GM13977 (cell line): ENCODE measurements at places on chromosomes 5 and 9.
A peak's percentile ranks its signal among the peaks of the same experiment; 100 is the strongest.

GRCh38 chr9:84368601-84369000 lies 28.0 kb upstream of the SLC28A3 start:
- DNase-seq, result no peak

DNA sequence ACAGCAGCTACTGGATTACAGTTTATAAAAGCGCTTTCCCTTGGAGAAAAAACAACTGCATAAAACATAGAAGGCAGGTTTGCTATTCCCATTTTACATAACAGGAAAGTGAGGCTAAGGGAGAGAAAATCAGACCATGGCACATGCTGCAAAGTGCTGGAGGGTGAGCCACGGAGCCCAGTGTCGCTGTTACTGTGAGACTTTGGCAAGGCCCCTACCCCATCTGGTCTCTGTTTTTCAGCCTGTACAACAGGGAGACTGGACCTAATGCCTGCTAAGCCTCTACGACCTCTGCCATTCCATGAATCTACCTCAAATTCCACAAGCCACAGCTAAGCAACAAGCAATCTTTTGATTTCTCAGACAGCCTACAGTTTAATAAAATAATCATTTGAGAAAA lies 139.2 kb downstream of the GABBR2 start:
- no peak for DNase-seq

DNA sequence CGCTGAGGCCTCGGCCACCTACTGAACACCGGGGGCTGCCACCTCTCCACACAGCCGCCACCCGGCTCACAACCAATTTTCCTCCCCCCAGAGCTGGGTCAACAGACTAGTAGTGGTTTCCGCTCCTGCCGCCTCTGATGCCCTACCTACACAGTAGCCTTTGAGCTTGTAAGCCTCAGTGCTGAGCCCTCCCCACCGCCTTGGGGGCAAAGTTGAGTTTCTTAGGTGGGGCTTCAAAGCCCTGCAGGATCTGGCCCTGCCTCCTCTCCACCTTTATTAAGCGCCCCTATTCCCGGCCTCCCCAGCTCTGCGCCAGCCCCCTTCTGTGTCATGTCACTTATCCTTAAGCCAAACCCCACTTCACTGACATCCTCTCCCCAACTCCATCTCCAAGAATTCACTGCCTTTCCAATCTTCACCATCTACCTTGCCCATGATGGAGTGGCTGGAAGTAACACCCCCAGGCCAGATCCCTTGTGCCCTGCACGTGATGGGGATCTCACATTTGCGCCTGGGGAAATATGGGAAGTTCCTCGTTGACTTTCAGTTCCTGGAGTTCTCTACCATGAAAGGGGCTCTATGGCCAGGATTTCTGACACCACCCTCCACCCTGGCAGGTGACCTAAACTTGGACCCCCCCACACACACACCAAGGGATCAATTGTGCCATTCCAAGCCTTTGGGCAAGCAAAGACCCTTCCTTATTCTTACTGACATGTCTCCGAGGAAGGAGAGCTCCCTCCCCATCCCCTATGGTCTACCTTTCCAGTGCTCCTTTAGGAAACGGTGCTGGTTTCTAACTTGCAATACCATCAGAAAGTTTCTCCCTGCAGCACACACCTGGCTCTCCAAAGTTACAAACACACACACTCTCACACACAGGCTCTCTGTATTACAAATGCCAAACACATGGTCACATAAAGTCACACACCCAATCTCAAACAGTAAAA lies 2.7 kb upstream of the CNTFR start:
- DNase-seq, result no peak

DNA sequence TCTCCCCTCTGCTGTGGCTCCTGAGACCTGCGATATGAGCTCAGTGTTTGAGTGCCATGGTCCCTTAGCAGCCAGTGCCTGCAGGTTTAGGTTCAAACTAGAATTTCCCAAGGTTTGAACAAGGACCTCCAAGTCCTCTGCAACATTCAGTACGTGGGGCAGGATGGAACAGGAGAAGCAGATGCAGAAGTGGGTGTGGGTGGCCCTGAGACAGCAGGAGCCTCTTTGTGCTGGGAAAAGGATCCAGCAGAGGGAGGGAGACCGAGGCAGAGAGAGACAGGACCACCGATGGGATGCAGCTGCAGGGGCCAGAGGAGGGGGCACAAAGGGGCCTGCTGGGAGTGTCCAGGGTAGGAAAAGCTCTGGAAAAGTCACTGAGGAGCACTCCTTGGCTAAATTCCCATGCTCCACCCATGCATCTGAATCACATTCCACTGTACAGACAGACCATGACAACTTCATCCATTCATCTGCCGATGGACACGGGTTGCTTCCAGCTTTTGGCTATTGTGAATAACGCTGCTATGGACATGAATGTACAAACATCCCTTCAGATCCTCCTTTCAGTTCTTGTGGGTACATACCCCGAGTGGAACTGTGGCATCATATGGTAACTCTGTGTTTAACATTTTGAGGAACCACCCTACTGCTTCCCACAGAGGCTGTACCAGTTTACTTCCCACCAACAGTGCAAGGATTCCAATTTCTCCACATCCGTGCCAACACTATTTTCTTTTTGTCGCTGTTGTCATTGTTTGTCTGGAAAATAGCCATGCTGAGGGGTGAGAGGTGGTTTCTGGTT lies 26.7 kb upstream of the SUSD3 start:
- no peak for DNase-seq

- peak; percentile 36 for DNase-seq
These were observed 13.4 kb downstream of the OXCT1 start for GRCh38 chr5:41856644-41857491.

GRCh38 chr5:92543201-92543600 lies 1037.8 kb downstream of the NR2F1-AS1 start:
- DNase-seq, result no peak

DNA sequence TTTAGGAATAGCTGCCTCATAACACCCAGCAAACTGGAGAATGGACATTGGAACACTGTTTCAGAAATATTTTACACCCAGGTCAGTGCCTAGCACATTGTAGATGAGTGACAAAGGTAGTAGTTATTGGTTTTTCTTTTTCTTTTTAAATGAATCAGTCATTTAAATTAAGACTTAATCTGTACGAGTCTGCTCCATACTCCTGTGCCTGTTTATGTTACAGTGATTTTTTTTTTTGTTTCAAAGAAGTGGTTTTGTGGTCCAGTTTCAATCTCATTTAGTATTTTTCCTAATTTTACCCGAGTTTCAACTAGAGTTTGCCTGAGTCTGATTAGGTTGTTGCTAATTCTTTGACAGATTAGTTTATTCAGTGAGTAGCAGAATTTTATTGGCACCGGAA lies 16.2 kb downstream of the LMNB1 start:
- no peak for DNase-seq

DNA sequence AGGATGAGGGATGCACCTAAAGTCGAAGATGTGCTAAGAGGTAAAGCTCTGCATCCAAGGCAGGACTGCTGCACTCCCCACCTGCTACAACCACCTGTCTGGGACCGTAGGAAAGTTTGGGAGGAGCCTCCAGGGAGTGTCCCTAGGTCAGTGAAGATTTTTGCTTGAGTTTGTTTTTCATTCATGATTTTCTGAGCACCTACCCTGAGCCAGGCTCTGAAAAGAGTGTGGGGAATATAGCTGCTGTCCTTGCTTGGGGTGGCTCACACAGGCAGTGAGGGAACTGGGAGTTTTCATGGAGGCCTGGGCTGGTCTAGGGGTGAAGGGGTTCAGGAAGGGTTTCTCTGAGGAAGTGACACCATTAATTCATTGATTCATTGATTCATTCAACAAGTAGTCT lies 48.9 kb downstream of the SAR1B start:
- no peak for DNase-seq

- DNase-seq, result no peak
These were observed 27.9 kb downstream of the CD274 start for GRCh38 chr9:5478206-5478605.

DNA sequence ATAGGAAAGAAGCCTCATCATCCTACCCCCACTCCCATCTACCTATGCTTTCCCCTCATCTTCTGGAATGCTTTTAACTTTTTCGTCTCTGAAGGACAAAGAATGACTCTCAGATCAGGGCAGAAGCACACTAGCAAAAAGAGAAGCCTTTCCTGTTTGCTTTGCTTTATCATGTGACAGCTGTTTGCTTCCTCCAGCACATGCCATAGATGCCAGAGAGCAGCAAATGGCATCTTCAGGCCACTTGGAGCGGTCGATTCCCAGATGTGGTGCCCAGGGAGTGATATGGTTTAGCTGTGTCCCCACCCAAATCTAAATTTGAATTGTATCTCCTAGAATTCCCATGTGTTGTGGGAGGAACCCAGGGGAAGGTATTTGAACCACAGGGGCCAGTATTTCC lies 294.8 kb downstream of the GADD45G start:
- DNase-seq, result no peak

DNA sequence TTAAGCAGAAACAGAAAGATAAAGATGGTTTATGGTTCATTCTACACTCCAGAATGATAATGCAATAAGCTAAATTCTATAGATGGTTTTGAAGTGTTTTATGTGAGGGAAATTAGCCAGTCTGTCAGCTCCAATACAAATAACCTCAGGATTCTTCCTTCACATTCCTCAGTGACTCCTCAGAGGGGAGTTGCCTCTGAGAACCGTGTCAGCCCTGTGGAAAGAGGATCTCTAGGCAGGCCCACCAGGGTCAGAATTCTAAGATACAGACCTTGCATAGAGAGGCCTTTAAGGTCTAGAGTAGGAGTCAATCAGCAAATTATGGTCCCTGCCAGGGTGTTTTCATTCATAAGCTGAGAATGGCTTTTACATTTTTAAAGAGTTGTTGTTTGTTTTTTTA lies 26.6 kb downstream of the RUSC2 start:
- no peak for DNase-seq

- DNase-seq, result no peak
These were observed 1823.9 kb upstream of the CDH9 start for GRCh38 chr5:28862137-28862859.

DNA sequence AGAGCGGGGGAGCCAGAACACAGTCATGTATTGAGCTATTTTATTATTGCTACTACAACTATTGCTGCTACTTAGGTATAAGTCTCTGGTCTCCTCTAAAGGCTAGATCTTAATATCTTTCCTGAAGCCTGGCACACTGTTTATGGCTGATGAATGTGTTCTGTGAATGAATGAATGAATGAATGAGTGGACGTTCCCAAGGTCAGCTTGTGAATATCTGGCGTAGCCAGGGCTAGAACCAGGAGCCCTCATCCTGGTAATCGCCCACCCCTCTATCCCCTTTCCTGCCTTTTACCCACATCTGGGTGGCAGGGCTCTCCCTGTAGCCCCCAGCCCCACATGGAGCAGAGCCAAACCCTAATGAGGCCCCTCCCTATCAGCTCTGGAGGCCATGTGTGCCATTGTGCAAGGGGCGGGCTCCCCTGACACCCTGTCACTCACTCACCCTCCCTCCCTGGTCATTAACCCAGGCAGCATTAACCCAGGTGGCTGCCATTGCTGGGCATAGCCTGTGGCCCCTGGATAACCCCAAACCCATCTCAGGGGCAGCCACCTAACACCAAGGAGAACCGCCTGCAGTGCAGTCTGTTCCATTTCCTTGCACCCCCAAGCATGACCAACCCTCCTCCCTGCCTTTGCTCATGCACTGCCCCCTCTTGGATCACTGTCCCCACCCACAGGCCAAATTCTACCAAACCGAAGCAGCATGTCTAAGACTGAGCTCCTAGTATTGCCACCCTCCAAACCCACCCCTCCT lies 2.0 kb upstream of the AKNA start:
- DNase-seq, result no peak

- DNase-seq, result no peak
These were observed 18.9 kb downstream of the RPS23 start for GRCh38 chr5:82259172-82259800.

DNA sequence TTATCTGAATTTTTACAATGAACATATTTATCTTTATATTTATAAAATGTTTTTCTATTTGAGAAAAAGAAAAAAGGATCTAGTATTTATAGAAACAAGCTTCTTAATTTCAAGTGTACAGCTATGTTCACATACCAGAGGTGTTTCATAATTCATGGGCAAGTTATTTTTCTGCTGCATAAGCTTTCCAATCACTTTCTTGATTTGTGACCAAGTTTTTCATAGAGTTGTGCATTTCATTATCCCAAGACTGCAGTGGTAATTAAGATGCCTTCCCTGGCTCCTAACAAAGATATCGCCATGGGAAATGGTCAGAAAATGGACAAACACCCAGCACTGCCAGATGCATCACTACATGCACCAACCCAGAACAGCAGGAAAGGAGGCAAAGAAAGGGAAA lies 124.6 kb downstream of the GNAQ start:
- no peak for DNase-seq

GRCh38 chr5:173231996-173232498 lies 3.0 kb downstream of the NKX2-5 start:
- DNase-seq, result no peak

GRCh38 chr9:8880060-8880459 lies 1080.5 kb upstream of the DMAC1 start:
- DNase-seq, result no peak

- no peak for DNase-seq
These were observed 30.5 kb upstream of the ZSWIM6 start for GRCh38 chr5:61301341-61302199.

GRCh38 chr5:142356716-142357468 lies 32.1 kb upstream of the SPRY4 start:
- peak; percentile 96 for DNase-seq
